ENCODE measurements at places on chromosomes 5 and 9.

GRCh38 chr5:77333036-77333435, 122.6 kb downstream of the PDE8B start:
- DNase-seq = no peak

GRCh38 chr5:169006842-169007790, 293.8 kb downstream of the SLIT3 start:
- DNase-seq = no peak

DNA sequence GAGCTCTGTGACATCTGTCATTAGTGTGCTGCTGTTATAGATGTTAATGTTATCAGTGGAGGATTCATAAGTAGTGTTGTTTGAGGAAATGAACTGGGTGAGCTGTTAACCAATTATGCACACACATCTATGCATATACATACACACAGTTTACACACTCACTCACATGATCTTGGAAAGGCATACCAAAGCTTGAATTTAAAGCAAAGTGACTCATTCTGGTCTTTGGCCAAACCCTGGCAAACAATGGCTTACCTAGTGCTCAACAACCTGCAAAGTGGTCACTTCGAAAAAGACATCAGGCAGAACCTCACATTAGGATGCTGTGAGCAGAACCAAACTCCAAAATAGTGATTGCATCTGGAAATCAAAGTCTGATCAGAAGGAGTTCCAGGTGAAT, 1037.3 kb upstream of the CDH6 start:
- DNase-seq = no peak

DNA sequence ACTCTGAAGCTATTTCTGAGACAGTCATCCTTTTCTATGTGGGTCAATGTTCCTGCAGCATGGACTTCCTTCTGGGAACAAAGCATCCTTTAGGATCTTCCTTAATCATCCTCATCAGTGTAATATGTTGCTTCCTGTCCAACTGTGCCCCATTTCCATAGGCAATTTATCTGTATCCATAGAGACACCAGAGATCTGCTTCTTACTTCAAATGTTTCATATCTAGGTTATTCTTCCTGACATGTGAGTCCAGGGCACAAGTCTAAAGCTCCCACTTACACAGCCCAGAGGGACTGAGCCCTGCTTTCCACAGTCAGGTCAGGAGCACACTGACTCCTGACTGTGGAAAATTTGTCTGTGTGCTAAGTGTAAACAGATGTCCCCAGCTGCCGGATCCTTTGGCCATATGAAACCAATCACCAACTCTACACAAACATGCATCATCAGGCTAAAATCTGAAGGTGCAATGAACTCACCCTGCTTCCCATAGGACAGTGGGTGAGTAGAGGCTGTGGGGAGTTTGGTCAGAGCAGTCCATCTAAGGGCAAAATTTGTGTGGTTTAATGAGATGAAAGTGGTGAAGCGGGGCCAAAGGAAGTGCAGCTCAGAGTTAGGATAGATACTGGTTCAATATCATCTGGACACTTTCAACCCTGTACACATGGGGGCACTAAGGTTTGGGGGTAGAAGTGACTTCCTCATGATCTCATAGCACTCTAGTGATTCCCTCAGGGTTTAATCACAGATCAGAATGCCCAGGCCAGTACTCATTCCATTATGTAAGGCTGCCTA, 85.2 kb upstream of the TNC start:
- DNase-seq = no peak

DNA sequence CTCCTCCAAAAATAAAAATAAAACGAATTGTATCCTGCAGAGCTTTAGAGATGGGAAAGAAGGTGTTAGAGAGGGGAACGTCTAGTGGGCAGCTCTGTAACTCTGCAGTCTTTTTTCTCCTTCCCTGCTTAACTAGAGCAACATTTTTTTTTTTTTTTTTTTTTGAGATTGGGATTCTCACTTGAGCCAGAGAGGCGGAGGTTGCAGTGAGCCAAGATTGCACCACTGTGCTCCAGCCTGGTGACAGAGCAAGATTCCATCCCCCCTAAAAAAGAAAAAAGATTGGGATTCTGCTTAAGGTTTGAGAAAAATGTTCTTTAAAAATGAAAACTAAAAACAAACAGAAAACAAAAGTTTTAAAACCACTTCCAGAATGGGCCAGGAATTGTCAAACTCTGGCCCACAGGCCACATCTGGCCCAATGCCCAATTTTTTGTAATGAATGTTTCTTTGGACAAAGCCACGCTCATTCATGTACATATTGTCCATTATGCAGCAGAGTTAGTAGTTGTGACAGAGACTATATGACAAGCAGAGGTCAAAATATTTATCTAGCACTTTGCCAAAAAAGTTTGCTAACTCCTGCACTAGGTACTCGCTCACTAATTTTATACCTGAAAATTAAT, 98.5 kb downstream of the ZCCHC7 start:
- no peak for DNase-seq

DNA sequence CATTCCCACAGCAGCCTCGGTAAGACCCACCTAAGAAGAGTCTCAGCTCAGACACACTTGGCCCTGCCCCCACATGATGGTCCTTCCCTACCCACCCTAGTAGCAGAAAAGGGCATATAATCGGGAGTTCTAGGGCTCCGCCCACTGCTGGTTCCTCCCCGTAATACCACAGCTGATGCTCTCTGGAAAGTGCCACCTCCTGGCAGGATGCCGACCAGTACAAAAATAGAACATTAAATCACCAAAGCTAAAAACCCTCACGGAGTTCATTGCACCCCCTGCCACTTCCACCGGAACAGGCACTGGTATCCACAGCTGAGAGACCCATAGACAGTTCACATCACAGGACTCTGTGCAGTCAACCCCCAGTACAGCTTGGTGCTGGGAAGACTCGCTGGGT, 271.3 kb downstream of the KIAA0825 start:
- DNase-seq = no peak

DNA sequence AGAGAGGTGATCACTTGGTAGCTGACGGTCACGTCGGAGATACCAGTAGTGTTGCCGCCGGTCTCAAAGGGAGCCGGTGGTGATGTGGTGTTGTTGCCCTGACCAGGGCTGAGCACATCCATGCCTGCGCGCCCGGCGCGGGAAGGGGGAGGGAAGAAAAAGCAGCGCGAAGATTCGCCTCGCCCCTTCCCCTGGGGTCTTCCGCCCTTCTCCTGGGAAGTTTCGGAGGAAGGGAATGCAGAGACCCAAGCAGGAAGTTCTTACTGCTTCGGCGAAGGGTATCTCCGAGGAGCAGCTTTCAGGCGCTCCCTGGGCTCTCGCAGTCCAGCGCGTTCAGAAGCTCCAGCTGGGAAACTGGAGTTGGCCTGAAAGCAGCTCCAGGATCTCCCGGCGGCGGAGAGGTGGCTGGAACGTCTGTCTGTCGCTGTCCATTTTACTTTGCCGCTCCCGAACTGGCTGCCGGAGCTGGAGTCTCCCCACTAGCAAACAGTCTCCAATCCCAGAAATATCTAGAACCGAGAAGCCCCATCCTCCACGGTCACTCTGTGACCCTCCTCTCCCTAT, 565 bp downstream of the HTR1A start:
- DNase-seq = no peak

GRCh38 chr9:70259512-70259802, 679 bp downstream of the SMC5 start:
- no peak for DNase-seq

DNA sequence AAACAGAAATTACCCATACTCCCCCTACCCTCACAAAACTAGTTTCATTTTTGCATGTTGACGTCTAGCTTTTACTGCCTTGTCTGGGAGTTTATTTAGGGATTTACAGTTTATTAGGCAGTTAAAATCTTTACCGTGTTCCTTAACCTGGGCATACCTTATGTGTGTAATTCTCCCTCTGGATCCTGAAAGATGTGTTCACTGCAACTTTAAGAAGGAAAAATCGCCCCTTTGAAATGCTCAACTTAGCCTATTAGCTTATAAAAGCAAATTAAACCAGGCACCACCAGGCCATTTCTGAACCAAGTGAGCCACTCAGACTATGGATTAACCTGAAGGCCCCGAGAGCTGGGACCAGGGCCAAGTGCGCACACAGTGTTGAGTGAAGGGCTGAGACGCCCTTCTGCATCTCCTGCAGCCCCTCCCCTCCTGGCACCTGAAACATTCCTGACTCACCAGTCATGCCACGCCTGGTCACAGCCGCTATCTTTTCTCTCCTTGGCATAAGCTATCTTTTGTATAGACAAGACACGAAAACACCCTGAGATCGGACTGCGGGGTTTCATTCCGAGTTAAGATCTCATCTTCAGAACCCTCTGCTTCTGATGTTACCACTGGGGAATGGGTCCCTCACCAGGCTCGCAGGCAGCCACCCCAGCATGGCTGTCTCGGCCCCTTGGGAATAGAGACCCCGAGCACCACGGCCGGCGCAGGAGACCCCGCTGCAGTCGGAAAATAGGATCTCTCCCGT, 111.9 kb downstream of the ROR2 start:
- DNase-seq = no peak

Measured in breast epithelium (tissue), 4 donors.